ENCODE measurements at places on chromosomes 13 and 19. TPM values are rescaled to one million over a fixed set of nuclear protein-coding genes. Genes with fewer than 3 reads are reported as not detected.

GPALPP1 gene
- 16.6 TPM for polyA plus RNA-seq

LMTK3 gene
- not detected for polyA plus RNA-seq

FGF9 gene
- 0.61 TPM for polyA plus RNA-seq

LRRC25 gene
- polyA plus RNA-seq: 6.0 TPM

IRGC gene
- polyA plus RNA-seq: not detected

MRPL54 gene
- polyA plus RNA-seq: 186 TPM

OR4F17 gene
- not detected for polyA plus RNA-seq

PLVAP gene
- not detected for polyA plus RNA-seq

SMIM44 gene
- polyA plus RNA-seq: not detected

SULT2A1 gene
- polyA plus RNA-seq: not detected

C19orf18 gene
- polyA plus RNA-seq: 0.72 TPM

TDRD12 gene
- polyA plus RNA-seq: not detected

ZNF253 gene
- 19.0 TPM for polyA plus RNA-seq

RNU6-9 gene
- polyA plus RNA-seq: not detected

- H3K27ac ChIP-seq: peak overlapping the region; percentile 21
- no peak overlapping the region for H3K4me3 ChIP-seq
- no peaks in the 10 kb centered on the region for H3K36me3 ChIP-seq
- H3K4me1 ChIP-seq: no peaks in the 10 kb centered on the region
- no peak for DNase-seq
Observed at GRCh38 chr19:33248954-33249613, 23.4 kb upstream of the SLC7A10 start.

GRCh38 chr13:98033277-98034247 is 80.1 kb downstream of the IPO5 start:
- H3K4me1 ChIP-seq: no peaks in the 10 kb centered on the region
- H3K27ac ChIP-seq: no peak overlapping the region
- peaks cover 5% of the 10 kb centered on the region for H3K27me3 ChIP-seq
- no peak for DNase-seq
- H3K4me3 ChIP-seq: no peak overlapping the region

GRCh38 chr13:109784590-109785140 is 1.7 kb downstream of the IRS2 start:
- peaks cover 20% of the 10 kb centered on the region for H3K4me1 ChIP-seq
- H3K36me3 ChIP-seq: no peaks in the 10 kb centered on the region
- H3K4me3 ChIP-seq: peak overlapping the region; percentile 67
- peak; percentile 61 for DNase-seq
- H3K27me3 ChIP-seq: no peaks in the 10 kb centered on the region

DNA sequence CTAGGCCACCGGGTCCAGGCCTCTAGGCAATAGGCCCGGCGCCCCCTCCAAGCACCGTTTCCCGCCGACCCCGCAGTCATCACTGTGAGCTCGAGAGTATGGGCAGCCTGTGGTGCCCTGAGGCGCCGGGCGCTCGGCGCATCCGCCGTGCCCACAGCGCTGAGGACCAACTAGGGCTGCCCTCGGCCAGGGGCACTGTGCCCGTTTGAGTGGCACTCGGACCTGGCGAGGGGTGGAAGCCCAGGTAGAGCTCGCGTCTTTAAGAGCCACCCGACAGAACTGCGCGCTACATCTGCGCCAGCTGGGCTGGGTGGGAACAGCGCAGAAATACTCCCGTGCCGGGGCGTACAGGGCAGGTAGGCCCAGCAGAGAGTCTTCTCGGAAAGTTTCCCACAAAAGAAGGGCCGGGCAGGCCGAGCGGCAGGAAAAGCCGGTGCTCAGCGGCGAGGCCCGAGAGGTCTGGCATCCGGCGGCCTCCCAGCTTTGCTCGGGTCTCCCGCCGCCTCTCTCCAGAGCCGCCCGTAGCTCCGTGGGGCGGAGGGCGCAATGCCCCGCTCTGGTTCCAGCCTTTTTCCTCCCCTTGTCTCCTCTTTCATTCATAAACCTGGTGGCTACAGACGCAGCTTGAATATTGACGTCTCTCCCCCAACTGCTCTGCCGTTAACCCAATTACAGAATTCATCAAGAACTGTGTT is 5.4 kb upstream of the SOX1 start:
- no peak overlapping the region for H3K4me3 ChIP-seq
- H3K36me3 ChIP-seq: peaks cover 8% of the 10 kb centered on the region
- peaks cover 75% of the 10 kb centered on the region for H3K27me3 ChIP-seq
- peaks cover 13% of the 10 kb centered on the region for H3K4me1 ChIP-seq
- H3K27ac ChIP-seq: no peak overlapping the region

- peak; percentile 67 for DNase-seq
- H3K4me3 ChIP-seq: no peak overlapping the region
- H3K27ac ChIP-seq: no peak overlapping the region
- H3K36me3 ChIP-seq: no peaks in the 10 kb centered on the region
Observed at GRCh38 chr19:46529622-46530451, 34.2 kb upstream of the PNMA8B start.

- peak overlapping the region; percentile 95 for H3K4me3 ChIP-seq
- H3K36me3 ChIP-seq: no peaks in the 10 kb centered on the region
- H3K4me1 ChIP-seq: peaks cover 27% of the 10 kb centered on the region
- no peaks in the 10 kb centered on the region for H3K27me3 ChIP-seq
Observed at GRCh38 chr19:17391371-17392151, 2.4 kb downstream of the CCDC194 start.

- peak overlapping the region; percentile 61 for H3K4me3 ChIP-seq
- H3K27me3 ChIP-seq: peaks cover 9% of the 10 kb centered on the region
- H3K36me3 ChIP-seq: peaks cover 19% of the 10 kb centered on the region
- peak; percentile 18 for DNase-seq
Observed at GRCh38 chr19:45607071-45608029, 5.3 kb upstream of the GPR4 start.

DNA sequence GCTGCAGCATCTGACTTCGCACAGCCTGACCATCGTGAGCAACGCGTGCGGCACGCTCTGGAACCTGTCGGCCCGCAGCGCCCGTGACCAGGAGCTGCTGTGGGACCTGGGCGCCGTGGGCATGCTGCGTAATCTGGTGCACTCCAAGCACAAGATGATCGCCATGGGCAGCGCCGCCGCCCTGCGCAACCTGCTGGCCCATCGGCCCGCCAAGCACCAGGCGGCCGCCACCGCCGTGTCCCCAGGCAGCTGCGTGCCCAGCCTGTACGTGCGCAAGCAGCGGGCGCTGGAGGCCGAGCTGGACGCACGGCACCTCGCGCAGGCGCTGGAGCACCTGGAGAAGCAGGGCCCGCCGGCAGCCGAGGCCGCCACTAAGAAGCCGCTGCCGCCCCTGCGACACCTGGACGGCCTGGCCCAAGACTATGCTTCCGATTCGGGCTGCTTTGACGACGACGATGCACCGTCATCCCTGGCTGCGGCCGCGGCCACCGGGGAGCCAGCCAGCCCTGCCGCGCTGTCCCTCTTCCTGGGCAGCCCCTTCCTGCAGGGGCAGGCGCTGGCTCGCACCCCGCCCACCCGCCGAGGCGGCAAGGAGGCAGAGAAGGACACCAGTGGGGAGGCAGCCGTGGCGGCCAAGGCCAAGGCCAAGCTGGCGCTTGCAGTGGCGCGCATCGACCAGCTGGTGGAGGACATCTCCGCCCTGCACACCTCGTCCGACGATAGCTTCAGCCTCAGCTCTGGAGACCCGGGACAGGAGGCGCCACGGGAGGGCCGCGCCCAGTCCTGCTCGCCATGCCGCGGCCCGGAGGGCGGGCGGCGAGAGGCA is 13.6 kb downstream of the C19orf25 start:
- no peak overlapping the region for H3K4me3 ChIP-seq
- no peaks in the 10 kb centered on the region for H3K27me3 ChIP-seq
- no peak overlapping the region for H3K27ac ChIP-seq
- H3K4me1 ChIP-seq: peaks cover 3% of the 10 kb centered on the region

DNA sequence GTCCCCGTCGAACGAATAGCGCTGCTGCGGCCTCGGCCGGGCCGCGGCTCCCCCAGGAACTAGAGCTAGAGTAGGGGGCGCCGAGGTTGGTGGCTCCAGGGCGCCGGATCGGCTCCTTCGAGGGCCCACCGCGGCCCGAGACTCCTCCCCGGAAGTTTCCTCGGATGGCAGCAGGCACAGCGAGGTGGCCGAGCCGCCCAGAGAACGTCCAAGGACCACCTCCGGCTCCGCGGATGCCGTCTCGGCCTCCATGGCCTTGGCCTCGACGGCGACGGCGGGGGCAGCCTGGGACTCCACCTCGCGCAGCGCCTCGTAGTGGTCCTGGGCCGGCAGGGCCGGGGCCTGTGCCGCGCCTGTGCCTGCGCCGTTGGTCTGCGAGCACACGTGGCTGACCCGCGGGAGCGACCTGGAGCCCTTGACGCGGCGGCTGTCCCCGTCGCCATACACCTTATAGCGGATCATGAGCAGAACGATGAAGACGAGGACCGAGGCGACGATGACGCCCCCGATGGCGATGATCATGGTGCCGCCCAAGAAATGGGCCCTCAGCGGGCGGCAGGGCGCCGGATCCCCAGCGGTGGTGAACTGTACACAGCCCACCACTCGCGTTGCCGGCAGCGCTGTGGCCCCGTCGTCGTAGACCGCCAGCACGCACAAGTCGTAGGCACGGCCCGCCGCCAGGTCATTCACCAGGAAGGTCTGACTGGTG is 11.8 kb downstream of the IFNL1 start:
- H3K36me3 ChIP-seq: peaks cover 24% of the 10 kb centered on the region
- H3K4me3 ChIP-seq: no peak overlapping the region
- H3K4me1 ChIP-seq: peaks cover 4% of the 10 kb centered on the region
- no peak for DNase-seq
- peaks cover 8% of the 10 kb centered on the region for H3K27me3 ChIP-seq

- H3K27ac ChIP-seq: no peak overlapping the region
- H3K4me3 ChIP-seq: no peak overlapping the region
- DNase-seq: no peak
- no peaks in the 10 kb centered on the region for H3K4me1 ChIP-seq
- H3K27me3 ChIP-seq: peaks cover 32% of the 10 kb centered on the region
- no peaks in the 10 kb centered on the region for H3K36me3 ChIP-seq
Observed at GRCh38 chr19:3250675-3251074, 26.2 kb downstream of the CELF5 start.

- H3K27ac ChIP-seq: no peak overlapping the region
- H3K4me1 ChIP-seq: no peaks in the 10 kb centered on the region
- no peak overlapping the region for H3K4me3 ChIP-seq
- DNase-seq: no peak
- H3K27me3 ChIP-seq: no peaks in the 10 kb centered on the region
Observed at GRCh38 chr13:84430446-84430845, 548.2 kb upstream of the SLITRK1 start.

- H3K4me3 ChIP-seq: no peak overlapping the region
- H3K36me3 ChIP-seq: no peaks in the 10 kb centered on the region
- DNase-seq: no peak
- H3K4me1 ChIP-seq: no peaks in the 10 kb centered on the region
- no peak overlapping the region for H3K27ac ChIP-seq
Observed at GRCh38 chr13:48908381-48909055, 67.2 kb upstream of the FNDC3A start.

DNA sequence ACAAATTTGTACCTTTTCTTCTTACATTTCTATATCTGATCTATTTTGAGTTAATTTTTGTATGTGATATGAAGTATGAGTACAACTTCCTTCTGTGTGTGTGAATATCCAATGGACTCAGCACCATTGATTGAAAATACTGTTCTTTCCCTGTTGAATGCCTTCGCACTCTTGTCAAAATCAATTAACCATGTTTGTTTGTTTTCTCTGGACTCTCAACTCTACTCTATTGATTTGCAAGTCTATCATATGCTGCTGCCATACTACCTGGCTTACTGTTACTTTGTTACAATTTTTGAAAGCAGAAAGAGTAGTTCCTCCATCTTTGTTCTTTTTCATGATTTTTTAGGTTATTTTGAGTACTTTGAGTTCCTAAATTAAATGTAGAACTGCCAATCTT is 1437.4 kb upstream of the SPRY2 start:
- H3K36me3 ChIP-seq: no peaks in the 10 kb centered on the region
- no peaks in the 10 kb centered on the region for H3K4me1 ChIP-seq
- H3K4me3 ChIP-seq: no peak overlapping the region
- no peaks in the 10 kb centered on the region for H3K27me3 ChIP-seq
- no peak overlapping the region for H3K27ac ChIP-seq
- DNase-seq: no peak

GRCh38 chr19:50322234-50322633 is 6.9 kb downstream of the KCNC3 start:
- no peak overlapping the region for H3K4me3 ChIP-seq
- H3K36me3 ChIP-seq: no peaks in the 10 kb centered on the region
- H3K27ac ChIP-seq: no peak overlapping the region
- peaks cover 18% of the 10 kb centered on the region for H3K4me1 ChIP-seq
- H3K27me3 ChIP-seq: peaks cover 14% of the 10 kb centered on the region

DNA sequence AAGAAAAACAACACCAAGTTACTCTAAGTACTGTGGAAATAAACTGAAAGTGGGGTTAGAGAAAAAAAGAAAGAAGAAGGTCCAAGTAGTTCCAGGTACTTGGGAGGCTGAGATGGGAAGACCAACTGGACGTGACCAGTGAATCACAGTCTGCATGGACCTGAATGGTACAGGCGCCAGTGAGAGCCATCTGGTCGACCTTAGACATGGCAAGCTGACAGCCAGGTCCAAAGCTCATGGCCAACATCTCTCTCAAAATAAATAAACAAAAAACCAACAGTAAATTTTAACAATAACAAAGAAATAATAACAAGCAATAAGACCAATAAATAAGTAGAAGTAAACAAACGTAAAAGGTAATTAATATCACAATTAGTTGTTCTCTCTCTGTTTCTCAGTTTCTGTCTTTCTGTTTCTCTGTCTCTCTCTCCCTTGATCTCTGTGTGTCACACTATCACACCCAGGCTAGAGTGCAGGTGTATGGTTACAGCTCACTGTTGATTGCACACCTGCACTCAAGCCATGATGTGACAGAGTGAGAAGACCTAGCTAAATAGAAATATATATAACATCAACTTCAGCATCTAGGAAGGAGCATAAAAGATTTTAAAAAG is 31.6 kb upstream of the ZNF724 start:
- H3K4me3 ChIP-seq: no peak overlapping the region
- H3K4me1 ChIP-seq: peaks cover 7% of the 10 kb centered on the region
- H3K27ac ChIP-seq: no peak overlapping the region
- H3K27me3 ChIP-seq: no peaks in the 10 kb centered on the region
- no peak for DNase-seq
- peaks cover 8% of the 10 kb centered on the region for H3K36me3 ChIP-seq

- H3K36me3 ChIP-seq: peaks cover 6% of the 10 kb centered on the region
- H3K27ac ChIP-seq: no peak overlapping the region
- H3K27me3 ChIP-seq: peaks cover 66% of the 10 kb centered on the region
- no peak for DNase-seq
Observed at GRCh38 chr13:25170554-25171111, 1.5 kb downstream of the AMER2 start.

GRCh38 chr13:19818223-19818842 is 35.6 kb upstream of the PSPC1 start:
- peaks cover 15% of the 10 kb centered on the region for H3K36me3 ChIP-seq
- H3K4me1 ChIP-seq: no peaks in the 10 kb centered on the region
- H3K27me3 ChIP-seq: no peaks in the 10 kb centered on the region
- H3K27ac ChIP-seq: peak overlapping the region; percentile 67
- H3K4me3 ChIP-seq: no peak overlapping the region
